ENCODE measurements at places on chromosomes 16 and 17.

- no peak for DNase-seq
Observed at GRCh38 chr17:42651392-42651791, 7.7 kb upstream of the TUBG2 start.

- no peak for DNase-seq
Observed at GRCh38 chr16:58458606-58459343, 41.2 kb upstream of the NDRG4 start.

- no peak for DNase-seq
Observed at GRCh38 chr17:48333034-48333530, 96.9 kb downstream of the SKAP1 start.

DNA sequence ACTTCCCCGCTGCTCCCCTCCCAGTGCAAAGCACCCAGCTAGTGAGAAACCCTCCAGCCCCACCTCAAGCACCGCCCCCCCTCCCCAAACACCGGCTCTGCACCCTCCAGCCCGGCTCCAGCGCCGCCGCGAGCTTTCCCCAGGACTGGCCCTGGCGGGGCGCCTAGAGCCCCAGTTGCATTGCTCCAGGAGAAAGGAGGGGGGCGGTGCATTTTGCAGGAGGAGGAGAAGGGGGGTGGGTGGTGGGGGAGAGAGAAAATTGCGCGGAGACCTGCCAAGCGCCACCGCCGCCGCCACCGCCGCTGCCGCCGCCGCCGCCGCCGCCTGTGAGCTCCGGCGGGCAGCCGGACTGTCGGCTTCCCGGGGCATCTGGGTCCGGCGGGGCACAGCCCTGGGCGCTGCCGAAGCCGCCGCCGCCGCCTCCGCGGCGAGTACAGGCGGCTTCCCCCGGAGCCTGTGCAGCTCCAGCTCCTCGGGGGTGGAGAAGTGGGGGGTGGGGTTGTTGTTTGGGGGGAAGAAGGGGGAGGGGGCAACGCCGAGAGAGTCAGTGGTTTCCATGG, 333 bp upstream of the NOG start:
- peak; percentile 82 for DNase-seq

- no peak for DNase-seq
Observed at GRCh38 chr17:81511804-81512561, 616 bp downstream of the ACTG1 start.

- no peak for DNase-seq
Observed at GRCh38 chr16:58931436-58931835, 197.3 kb upstream of the GOT2 start.

- no peak for DNase-seq
Observed at GRCh38 chr17:81036197-81036941, 1.4 kb downstream of the BAIAP2 start.

DNA sequence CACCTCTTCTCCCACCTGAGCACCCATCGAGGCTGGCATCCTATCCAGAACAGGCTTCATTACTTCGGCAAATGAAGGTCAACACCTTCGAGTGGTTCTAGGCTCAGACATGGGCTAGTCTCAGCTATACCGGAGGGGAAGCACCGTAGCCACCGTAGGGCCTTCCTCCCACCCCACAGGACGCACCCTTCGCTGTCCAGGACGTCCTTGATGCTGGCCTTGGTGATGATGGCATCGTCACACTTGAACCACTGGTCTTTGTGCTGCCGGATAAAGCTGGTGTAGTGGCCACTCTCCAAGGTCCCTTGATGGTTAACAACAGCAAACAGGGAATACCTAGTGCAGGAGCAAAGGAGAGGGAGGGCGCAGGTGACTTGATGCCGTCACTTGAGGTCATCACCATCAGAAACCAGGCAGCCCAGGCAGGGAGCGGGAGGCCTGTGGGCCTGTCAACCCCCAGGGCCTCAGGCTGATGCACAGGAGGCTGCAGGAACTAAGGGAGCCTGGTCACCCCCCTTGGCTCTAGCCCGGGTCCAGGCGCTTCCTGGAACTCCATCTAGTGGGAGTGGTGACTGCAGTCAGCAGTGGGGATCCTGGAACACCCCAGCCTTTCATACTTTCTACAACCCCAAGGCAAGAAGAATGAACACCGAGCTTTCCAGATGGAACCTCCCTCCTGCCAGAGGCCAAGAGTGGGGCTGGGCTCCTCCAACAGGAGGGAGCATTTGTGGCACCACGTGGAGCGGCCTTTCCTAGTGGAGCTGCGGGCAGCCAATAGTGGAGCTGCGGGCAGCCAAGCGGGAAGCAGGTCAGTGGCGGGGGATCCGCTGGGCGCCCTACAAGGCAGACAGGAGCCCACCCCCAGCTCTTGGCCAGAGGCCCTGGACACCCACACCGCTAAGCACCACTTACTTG, 38.5 kb downstream of the USP22 start:
- DNase-seq: no peak

- DNase-seq: no peak
Observed at GRCh38 chr17:48238933-48239602, 131.5 kb downstream of the SNX11 start.

DNA sequence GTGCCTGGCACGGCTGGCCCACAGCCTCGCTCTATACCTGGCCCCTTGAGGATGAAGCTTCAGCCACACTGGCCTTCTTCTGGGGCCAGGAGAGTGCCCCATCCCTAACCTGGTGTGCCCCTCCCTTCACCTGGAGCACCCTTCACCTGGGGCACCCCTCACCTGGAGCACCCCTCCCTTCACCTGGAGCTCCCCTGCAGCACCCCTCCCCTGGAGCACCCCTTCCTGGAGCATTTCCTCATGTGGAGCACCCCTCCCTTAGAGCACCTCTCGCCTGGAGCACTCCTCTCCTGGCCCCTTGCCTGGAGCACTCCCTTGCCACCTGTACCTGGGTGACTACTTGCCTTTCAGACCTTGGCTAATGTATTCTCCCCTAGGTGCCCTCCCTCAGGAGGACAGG, 2.4 kb upstream of the FBXL16 start:
- no peak for DNase-seq

DNA sequence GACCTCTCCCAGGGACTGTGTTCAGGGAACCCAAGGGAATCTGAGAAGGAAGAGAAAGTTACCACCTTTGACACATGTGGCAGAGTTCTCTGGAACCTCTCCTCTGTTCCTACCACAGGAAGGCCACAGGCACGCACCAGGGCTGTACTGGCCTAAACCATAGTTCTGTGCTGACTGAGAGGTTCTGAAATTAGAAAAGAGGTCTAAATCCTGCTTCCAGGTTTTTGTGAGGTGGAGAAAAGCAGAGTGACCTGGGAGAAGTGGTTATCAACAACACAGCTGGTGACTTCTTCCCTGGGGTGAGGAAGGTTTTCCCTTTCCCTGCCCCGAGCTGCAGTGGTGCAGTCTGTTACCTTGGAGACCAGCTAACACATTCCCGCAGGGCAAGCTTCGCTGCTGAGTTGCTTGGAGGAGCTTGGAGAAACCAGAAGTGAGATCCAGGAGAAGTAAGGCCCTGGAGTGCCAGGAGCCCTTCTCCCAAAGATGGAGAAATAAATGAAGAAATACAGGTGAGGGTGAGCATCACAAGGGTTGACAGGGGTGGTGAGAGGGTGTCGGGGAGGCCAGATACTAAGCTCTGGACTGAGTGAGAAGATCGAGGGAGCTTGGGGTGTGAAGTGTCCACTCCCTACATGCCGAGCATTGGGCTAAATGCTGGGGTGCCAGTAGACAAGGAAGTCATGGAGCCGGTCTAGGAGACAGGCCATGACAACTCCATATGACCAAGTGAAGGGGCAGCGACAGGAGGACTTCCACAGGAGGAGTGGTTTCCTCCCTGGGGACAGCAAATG, at the start of gene VWA3A:
Gene VWA3A (plus strand): TSS at position 399 of the 791 bp plus-strand sequence. CDS start 97 bp downstream, at position 496.
- DNase-seq: peak; percentile 47

DNA sequence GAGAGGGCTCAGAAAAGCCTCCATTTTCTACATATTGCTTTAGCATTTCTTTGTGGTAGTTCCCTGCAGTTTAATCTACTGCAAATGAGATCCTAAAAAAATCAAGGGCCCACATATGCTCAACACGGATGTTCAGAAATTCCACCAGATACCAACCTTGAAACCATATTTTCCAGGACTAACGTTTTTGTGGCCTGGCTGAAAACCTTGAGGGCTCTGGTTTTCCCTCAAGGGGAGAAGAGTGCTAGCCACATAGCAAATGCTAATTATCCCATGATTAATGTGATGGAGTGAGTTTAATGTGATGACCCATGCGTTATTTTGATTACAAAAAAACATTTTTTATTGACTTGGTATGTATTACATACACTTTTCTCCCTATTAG, 68.9 kb downstream of the SNX11 start:
- DNase-seq: no peak

DNA sequence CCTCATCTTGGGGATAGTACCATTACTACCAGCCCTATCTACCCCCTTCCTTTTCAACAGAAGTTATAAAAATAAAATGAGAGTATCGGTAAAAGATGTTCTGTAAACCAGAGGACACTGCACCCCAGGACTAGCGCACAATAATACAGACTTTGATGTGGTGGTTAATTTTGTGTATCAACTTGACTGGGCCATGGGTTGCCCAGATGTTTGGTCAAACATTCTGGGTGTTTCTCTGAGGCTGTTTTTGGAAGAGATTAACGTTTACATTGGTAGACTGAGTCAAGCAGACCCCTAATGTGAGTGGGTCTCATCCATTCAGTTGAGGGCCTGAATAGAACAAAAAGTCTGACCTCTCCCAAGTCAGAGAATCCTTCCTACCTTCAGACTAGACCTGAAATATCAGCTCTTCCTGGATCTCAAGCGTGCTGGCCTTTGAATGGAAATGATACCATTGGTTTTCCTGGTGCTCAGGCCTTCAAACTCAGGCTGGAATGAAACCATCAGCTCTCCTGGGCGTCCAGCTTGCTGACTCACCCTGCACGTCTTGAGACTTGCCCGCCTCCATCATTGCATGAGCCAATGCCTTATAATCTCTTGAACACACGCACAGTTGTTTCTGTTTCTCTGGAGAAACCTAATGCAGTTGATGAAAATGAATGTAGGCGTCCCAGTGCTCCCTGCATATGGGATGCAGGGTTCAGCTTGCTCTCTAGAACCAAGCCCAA, 10.1 kb downstream of the MRM1 start:
- no peak for DNase-seq

DNA sequence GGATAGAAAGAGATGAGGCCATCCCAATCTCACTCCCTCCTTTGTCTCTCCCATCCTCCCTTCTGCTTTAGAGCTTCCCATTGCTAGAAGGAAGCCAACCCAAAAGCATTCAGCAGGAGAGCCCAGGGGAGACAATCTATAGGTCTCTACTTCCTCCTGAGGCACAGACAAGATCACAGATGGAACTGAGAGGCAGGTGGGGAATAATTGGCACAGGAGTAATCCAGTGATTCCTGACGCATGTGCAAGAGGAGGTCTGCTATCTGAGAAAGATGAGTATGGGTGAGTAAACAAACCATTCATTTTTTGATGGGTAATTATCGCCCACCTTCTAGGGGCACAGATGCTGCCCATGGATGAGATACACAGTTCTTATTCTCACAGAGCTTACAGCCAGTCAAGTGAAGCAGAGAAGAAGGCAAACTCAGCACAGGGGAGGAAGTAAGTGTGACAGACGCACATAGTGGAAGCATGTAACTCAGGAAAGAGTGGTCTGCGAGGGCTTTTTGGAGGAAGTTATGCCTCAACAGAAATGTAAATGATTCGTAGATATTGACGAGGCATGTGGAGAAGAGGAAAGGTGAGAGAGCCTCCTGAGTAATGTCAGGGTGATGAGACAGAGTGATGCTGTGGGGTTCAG, 88.9 kb upstream of the HLF start:
- DNase-seq: no peak

DNA sequence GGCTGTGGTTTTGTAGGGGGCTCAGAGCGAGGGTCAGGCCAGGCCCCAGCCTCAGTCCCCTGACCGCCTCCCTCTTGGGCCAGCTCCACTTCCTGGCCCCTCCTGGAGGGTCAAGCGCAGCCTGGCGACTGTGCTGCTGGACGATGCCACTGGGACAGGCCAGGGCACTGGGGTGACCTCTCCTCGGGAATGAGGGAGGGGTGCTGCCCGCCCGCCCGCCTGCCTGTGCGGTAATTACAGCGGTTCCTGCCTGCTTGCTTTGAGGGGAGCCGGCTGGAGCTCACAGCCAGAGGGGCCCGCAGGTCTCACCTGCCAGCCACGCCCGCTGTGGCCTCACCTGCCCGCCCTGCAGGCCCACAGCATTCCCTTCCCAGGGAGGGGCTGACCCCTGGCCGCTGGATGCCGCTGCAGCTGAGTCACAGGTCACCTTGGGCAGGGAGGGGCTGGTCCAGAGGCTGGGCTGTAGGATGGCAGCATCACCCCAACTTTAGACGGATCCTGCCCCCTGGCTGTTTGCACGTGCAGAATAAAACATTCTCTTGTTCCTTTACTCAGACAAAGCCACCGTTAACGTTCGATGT, 76.7 kb upstream of the CBX4 start:
- DNase-seq: no peak

DNA sequence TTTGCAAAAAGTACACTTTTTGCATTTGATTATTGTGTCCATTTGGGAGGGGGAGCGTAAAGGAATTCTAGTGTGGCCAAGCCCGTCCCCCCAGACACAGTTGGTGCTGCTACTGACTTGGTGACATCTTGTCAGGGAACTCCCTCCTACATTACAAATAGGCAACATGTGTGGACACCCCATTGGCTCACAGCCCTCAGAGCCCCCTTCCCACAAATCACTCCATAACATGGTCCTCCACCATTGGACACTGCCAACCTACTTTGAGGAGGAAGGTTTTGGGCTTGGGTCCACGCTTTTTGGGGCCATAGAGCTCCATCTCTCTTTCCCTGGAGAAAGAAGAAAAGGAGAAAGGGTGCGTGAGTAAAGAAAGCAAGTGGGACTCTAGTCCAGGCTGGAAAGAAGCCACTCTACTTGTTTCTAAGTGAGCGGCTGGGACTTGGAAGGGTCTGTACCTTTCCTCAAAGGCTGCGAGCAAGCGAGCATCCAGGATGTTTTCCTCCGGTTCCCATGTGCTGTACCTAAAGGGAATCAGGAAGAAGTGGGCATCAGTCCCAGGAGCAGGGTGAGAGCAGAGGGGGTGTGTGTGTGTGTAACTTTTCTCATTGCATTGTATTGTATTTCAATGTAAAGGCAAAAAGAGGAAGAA, 958 bp downstream of the CBX8 start:
- no peak for DNase-seq

DNA sequence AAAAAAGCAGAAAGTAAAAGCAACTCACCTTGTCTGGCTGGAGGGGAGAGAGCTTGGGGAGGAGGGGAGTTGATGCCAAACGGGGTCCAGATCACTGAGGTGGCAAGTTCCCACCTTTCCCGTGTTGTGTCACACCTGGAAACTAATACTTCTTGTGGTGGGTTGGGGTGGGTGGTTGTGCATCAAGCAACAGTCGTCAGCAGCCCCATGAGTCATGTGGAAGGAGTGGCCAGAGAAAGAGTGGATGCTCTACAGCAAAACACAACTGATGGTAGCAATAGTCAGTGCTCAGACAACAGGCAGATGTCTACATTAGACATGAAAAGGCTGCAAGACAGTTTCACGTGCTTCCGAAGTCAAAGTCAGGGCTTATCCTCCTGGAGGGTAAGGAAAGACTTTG, 35.4 kb downstream of the ARSG start:
- no peak for DNase-seq

Measured in left hindlimb (tissue), 1 donor.